Transverse colon (tissue), 4 donors: ENCODE measurements at places on chromosomes 12 and 14.

DNA sequence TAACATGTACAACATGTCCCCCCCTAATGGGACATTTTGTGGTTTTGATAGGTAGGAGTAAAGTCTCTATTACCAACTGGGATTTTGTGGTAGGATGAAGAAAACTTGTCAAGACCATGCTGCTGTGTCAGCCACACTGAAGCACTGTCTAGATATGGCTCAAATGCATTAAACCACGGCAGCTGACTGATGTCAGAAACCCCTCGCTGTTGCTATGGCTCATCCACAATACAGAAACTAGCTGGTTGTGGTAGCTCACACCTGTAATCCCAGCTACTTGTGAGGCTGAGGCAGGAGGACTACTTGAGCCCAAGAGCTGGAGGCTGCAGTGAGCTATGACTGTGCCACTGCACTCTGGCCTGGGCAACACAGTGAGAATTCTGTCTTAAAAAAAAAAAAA, 40.1 kb downstream of the PAPLN start:
- DNase-seq: no peak

DNA sequence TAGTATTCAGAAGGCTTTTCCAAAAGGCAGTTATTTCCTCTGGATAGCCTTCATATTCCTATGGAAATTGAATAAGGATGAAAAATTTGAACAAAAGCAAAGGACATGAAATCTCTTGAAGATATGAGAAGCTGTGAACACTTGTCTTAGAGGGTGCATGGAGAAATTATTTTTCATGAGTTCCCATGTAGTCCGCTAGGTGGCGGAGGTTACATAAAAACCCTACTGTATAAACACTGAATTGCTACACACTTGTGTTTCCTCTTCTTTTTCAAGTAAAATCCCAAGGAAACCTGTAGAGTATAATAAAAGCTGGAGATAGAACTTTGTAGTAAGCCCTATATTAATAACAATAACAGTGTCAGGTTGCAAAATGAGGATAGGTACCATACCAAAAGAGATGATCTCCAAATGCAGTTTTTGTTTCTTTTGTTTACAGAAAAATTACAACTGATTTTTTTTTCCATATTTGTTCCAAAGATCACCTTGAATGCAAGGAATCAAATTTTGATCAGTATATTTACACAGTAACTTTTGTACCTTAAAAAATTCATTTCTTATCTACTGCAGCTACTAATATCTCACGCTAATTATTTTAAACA, 37.8 kb upstream of the OR4E1 start:
- DNase-seq: peak; percentile 13

DNA sequence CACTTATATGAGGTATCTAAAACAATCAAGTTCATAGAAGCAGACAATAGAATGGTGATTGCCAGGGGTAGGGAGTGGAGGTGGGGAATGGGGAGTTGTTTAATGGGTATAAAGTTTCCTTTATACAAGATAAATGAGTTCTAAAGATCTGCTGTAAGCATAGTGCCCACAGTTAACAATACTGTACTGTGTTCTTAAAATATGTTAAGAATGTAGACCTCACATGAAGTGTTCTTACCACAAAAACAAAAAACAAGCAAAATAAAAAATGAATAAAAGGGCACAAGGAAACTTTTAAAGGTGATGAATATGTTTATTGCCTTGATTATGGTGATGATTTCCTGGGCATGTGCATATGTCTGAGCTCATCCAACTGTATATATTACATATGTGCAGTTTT, 211.8 kb downstream of the MSRB3 start:
- DNase-seq: no peak

- no peak for DNase-seq
These were observed 113.2 kb downstream of the ERC1 start for GRCh38 chr12:1104088-1104800.

- DNase-seq: no peak
These were observed 399.6 kb downstream of the KCNH5 start for GRCh38 chr14:62645649-62646048.

DNA sequence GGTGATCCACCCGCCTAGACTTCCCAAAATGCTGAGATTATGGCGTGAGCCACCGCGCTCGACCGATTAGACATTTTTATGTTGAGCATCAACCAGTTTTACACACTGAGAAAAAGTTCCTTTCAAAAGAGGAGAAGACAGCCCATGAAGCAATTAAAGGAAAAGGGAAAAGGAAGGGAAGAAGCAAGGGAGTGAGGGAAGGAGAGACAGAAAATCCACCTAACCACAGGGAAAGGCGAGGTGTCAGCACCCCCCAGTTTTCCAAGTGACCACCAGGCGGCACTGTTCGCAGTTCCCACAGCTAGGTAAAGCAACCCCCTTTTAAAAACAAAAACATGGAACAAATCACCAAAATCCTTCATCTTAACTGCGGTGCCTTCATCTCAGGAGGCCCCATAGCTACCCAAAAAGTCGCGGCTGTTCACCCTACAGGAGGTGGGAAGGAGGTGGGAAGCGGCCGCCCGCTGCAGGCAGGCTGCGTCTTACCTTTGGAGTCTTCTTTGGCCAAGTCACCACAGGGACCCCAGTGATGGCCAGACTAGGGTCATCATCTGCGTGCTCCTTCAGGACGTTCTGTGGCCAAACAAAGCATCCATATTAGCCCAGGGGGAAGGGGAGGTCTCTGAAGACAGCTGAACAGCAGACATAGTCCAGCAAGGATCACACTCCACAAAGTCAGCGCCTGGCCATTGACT, 86.6 kb downstream of the KDM2B start:
- peak; percentile 44 for DNase-seq

GRCh38 chr12:53974084-53975063, at the start of gene HOTAIR:
TSS of gene HOTAIR (minus strand) at chr12:53974954.
- DNase-seq: no peak

DNA sequence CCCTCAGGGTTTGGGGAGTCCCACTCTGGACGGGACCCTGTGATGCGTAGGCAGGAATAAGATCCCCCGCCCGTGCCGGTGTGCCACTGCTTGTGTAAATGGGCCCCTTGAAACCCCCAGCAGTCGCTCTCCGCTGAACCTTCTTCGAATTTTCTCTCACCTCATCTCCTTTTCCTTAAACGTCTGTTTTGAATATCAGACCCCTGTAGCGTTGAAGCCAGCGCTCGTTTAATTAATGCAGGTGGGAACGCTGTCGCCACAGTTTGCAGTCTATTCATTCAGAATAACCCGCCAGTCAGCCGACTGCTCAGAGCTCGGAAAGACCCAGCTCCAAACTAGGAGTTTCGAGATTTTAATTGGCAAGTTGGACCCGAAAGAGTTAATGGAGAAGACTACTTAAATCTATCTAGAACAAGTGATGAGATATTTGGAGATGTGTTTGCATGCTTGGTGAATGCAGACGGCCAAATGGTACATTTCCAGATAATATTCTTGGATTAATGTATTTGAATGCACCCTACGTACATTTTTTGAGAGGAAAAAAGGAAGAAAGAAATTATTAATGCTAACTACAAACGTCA, 739 bp upstream of the PPP2R5E start:
- no peak for DNase-seq

DNA sequence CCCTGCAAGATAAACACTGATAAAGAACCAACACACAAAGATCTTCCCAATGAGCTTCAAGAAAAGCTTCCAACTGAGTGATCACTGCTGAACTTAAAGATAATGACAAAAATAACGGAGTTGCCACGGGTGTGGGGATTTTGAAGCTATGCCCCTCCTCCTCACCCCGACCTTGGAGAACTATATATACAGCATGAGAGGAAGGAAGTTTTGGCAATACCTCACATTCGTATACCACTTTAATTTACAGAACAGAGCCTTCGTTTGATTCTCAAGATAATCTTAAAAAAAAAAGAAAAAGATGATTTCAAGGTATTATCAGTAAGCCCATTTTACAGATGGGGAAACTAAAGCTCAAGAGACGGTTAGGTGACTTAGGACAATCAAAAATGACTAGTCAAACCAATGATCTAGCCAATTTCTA, 715 bp downstream of the NEK9 start:
- DNase-seq: no peak

GRCh38 chr12:4228122-4228580, 45.4 kb upstream of the CCND2 start:
- DNase-seq: no peak

DNA sequence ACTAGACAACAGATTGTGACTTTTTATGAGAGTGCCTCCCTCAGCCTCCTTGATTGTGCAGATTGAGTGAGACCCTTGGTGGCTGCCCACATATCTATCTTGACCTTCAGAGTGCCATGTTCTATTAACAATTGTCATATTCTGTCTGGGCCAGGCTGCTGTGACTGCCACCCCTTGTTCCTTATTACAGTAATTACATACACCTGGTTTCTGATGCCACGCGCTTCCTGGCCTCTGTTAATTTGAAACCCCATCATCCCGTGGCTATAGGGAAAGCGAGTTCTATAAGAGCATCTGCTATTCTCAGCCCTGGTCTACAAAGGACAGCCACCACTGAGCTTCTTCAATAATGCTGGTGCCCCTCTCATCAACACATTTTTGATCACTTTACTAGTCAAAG, 228.7 kb downstream of the PCNX1 start:
- DNase-seq: no peak

GRCh38 chr12:92028441-92028709, 117.3 kb downstream of the BTG1 start:
- DNase-seq: no peak

DNA sequence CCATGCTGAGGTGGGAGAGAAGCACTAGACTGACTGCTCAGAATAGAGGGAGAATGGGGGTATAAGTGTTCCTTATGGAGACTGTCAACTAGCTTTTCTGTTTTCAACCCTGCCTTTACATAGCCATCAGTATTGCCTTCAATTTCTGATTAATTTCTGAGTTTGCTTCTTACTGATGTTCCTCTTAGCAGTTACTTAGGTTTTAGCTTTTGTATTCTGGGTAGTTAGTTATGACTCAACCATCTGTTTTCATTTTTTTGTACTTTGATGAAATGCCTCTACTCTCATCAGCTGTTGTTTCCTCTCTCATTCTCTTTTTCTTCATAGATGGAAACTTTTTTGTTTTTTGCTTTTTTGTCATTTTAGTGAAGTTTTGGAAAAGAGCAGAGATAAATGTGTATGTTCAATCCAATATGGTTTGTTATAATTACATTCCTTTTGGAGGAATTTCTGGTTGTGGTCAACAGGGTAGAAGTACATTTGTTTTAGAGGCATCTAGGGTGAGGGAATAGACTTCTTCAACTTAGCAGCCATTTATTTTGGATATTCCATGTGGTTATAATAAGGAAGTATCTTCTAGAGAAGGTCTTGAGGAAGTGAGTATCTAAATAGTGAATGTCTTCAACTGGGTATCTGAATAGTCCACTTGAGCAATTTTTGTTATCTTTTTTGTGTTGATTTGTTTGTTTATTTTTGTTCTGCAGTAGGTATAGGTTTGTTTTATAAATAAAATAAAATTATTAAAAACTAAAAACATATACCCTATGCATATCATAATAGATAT, 29.6 kb downstream of the PMCH start:
- no peak for DNase-seq

DNA sequence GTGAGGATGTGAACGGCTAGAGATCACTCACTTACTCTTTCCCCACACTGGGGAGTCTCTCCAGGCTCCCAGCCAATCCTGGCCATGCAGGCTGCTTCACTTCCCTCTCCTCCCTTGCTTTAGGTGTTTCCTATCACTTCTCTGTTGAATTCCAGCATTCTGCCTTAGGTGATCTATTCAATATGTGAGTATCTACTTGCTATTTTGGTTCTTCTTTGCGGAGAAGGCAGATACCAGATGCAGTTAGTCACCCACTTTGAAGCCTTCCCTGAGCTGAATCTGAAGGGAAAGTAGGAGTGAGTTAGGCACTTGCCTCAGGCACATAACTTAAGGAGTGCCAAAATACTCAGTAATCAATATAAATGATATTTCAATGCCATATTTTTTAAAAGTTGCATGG, 36.0 kb upstream of the FAR2 start:
- no peak for DNase-seq

- no peak for DNase-seq
These were observed 798.8 kb downstream of the SLC16A7 start for GRCh38 chr12:60394665-60395064.

GRCh38 chr12:674272-674781, 11.1 kb upstream of the NINJ2 start:
- no peak for DNase-seq
